ENCODE measurements at places on chromosomes 1 and 21.

DNA sequence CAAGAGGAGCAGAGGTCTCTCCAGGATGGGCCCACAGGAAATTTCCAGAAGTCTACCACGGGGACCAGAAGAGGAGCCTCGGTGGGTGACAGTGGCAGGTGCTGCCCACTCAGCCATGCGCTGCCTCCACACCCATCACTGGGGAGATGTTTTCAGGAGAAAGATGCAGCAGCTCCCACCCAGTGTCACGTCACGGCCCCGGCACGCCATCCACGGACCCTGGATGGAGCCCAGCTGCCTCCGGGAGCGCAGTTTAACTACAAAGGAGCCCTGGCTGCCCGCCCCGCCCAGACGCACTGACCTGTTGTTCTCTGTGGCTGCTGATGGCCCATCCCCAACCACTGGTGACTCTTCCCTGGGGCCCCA lies 6.8 kb downstream of the TSPEAR start:
- DNase-seq = no peak

GRCh38 chr1:195332102-195332501 lies 1276.1 kb downstream of the KCNT2 start:
- DNase-seq = no peak

DNA sequence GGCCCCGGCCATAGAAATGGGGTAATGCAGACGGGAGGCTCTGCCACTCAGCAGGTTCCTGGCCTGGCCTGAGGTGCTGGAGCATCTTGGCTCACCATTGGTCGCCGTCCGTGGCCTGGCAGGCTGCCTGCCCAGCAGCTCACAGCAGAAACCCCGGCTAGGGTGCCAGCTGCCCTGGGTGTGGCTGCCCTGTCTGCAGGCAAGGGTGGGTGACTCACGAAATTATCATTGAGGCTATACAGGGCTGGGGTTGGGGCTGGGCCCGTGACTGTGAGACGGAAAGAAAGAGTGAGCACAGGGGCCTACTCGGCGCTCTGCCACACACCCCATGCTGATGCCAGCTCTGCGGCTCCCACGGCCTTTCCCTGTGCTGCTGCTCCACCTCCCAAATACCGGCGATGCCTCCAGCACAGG lies 8.0 kb upstream of the PKP1 start:
- DNase-seq = no peak

- peak; percentile 50 for DNase-seq
Measured at GRCh38 chr1:185155600-185156287, 1.0 kb downstream of the TRMT1L start.

- no peak for DNase-seq
Measured at GRCh38 chr1:44375547-44375946, 20.5 kb upstream of the ERI3 start.

GRCh38 chr1:220370041-220370700 lies 97.9 kb upstream of the RAB3GAP2 start:
- no peak for DNase-seq

DNA sequence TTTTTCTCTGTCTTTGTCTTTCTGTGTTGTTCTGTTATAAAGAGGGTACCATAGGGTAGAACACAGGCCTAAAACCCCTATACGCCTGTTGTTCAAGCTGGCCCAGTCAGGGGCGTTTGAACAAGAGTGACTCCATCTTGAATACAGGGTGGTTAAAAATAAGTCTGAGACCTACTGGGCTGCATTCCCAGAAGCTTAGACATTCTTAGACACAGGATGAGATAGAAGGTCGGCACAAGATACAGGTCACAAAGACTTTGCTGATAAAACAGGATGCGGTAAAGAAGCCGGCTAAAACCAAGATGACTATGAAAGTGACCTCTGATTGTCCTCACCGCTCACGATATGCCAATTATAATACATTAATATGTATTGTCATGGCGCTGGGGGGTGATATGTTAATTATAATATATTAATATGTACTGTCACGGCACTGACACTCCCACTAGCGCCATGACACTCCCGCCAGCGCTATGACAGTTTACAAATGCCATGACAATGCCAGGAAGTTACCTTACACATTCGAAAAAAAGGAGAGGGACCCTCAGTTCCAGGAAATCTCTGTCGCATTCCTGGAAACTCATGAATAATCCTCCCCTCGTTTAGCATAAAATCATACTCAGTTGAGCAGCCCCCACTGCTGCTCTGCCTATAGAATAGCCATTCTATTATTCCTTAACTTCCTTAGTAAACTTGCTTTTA lies 58.5 kb upstream of the KLHDC7A start:
- DNase-seq = no peak

DNA sequence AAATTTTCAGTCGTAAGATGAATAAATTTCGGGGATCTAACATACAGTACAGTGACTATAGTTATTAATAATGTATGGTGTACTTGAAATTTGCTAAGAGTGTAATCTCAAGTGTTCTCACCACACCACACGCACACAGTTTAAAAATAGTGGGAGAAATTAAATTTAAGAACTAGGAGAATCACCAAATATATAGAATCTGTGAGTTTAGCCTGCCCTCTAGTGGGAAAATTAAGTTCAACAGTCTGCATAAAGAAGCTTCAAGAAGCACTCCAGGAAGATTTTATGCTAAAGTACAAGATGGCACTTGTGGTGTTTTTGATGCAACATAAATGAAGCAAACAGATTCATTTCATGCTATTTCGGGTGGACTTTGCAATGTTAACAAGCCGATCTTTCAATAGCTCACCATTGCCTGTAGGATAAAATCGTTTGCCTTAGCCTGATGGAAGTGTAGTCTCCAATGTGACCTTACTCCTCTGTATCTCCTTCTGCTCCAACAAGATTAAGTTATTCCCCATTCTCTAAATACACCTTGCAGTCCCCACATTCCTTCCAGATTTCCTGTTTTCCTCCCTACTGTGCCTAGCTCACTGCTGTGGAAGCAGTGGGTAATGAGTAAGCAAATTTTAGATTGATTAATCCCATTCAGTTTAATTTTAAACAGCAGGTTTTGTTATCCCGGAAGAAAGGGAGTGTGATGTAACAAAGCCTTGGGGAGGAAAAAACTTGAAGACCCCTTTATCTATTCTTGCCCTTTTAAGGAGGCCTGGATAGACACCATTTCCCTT lies 8.7 kb upstream of the PIK3C2B start:
- peak; percentile 74 for DNase-seq

GRCh38 chr1:155166051-155166470 lies 7.0 kb downstream of the KRTCAP2 start:
- DNase-seq = no peak

- DNase-seq = no peak
Measured at GRCh38 chr1:183804387-183804786, 533 bp upstream of the RGL1 start.

DNA sequence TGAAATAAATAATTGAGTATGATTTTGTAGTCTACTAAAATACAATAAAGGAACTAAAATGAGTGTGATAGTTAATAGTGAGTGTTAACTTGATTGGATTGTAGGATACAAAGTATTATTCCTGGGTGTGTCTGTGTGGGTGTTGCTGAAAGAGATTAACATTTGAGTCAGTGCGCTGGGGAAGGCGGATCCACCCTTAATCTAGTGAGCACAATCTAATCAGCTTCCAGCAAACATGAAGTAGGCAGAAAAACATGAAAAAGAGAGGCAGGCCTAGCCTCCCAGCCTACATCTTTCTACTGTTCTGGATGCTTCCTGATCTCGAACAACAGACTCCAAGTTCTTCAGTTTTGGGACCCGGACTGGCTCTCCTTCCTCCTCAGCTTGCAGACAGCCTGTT lies 1716.6 kb downstream of the MRPL39 start:
- no peak for DNase-seq

GRCh38 chr1:183164340-183164739 lies 21.7 kb upstream of the LAMC2 start:
- no peak for DNase-seq

- no peak for DNase-seq
Measured at GRCh38 chr1:118928739-118929554, 59.2 kb downstream of the TBX15 start.

- DNase-seq = no peak
Measured at GRCh38 chr1:217138799-217139466, 415.7 kb upstream of the ESRRG start.

DNA sequence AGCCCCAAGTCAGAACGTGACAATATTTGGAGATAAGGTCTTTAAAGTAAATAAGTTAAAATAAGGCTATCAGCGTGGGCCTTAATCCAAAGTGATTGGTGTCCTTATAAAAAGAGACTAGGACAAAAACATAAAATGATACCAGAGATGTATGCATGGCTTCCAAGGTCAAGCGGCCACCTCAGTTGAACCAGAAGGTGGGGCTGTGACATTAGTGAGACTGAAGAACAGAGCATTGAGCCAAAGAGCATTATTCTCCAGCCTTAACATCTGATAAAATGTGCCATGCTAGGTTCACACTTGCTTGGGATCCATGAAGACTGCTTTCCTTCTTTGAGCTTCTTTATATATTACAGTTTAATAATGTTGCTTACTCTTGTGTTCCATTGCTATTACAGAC lies 554.6 kb downstream of the PLA2G4A start:
- DNase-seq = no peak

GRCh38 chr1:31428436-31429221 lies 15.6 kb downstream of the SERINC2 start:
- no peak for DNase-seq

DNA sequence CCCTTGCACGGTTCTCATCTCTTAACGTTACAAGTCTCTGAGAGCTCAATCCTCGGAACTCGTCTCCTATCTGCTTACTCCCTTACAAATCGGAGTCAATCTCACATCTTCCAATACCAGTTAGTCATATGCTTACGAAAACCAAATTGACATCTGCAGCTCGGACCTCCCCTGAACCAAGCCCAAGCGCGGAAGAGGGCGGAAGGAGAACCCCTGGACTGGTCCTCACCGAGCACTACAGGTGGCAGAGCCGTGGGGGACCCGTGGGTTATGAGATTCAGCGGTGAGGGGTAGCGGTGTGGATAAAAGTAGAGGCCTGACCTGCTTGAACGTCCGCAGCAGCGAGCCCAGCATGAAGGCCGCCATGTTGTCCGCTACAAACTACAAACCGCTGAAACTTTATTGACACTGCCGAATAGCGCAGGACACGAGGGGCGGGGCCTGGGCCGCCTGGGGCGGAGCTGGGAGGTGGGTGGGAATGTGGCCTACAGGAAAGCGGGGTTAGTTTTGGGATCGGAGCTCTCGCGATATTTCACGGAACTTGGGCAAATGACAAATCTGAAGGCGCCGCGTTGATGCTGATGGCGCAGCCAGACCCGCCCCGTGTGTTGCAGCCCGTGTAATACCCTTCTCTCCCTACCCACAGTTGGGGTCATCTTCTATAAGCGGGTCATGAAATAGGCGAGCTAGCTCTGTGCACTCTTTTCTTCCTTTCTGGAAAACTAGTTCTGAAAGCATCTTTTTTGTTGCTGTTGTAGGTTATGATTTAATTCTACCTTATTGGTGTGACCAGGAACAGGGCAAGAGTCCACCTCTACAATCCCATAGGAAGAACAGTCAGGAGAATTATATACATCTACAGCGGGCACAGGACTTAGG lies at the start of gene MRPS14:
Gene MRPS14, minus strand, starts transcription at position 383 of the 879 bp plus-strand sequence. Its CDS starts 17 bp downstream, at position 366.
- DNase-seq = peak; percentile 97

GRCh38 chr1:22262583-22262982 lies 119.7 kb upstream of the WNT4 start:
- DNase-seq = no peak

GRCh38 chr1:94597701-94598100 lies 56.1 kb upstream of the F3 start:
- DNase-seq = no peak

GRCh38 chr1:160163615-160164014 lies 12.2 kb downstream of the ATP1A4 start:
- DNase-seq = no peak

GRCh38 chr1:198638894-198639635 lies at the start of gene PTPRC:
Gene PTPRC (plus strand): TSS chr1:198639040. CDS start chr1:198639269, 229 bp downstream.
- peak; percentile 57 for DNase-seq

DNA sequence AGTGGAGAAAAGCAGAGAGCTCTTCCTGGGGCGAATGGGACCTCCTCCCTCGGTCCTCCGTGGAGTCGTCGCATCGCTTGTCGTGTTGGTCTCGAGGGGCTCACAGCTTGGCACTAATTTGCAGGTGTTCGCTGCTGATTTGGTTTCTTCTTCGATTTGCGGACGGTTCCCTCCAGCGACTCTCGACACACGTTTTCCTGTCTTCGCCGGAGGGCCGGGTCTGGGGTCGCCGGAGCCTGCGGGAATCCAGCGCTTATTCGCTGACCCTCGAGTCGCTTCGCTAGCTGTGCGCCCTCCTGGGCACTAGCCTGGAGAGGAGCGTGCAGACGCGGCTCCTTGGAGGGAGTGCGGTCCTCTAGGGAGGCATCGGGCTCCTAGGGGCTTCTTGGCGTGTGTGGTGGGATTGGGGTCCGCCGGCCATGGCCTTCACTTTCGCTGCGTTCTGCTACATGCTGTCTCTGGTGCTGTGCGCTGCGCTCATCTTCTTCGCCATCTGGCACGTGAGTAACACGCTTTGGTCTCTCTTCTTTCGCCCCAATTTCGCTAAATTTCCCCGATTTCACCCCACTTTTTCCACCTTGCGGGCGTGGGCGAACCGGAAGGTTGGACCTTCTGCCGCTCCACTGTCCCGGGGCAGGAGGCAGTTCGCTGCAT lies 766 bp downstream of the CNIH3 start:
- DNase-seq = peak; percentile 14

DNA sequence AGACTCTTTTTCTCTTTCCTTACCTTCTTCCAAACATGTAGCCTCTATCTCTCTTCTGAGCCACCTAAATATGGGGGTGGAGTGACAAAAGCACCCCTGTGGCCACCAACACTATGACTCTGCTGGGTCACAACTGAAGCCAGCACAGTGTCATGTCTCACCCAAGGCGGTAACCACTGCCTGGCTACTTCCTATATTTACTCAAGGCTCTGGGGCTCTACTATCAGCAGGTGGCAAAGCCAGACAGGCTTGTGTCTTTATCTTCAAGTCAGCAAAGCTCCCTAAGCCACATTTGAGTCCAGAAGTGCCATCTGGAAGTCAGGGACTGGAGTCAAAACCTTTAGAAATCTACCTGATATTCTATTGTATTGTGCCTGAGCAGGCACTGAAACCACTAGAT lies 1515.2 kb downstream of the PLA2G4A start:
- no peak for DNase-seq

DNA sequence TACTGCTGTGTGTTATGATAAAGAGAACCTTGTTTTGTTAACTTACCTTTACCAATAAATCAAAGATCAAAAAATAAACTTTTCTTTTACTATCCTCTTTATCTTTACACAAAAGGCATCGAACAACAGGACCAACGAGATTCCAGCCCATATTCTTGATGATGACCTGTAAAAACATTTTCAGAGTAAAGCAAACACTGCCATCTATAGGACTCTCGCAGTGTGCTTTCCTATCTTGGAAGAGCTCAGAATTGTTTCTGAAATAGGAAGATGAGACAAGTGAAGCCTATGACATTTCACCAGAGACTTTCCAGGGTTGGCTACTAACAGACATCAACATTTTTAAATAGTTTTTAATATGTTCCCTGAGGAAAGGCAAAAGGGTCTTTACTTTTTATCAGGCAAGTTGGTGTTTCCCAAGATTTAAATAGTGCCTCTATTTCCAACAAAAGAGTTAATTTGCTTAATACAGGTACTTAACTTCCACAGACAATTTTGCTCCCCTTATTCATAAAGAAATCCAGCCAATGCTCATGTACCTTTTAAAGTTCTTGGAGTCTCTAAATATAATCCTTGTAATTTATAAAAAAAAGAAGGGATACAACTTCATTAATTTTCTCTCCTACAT lies 7.3 kb downstream of the GLMN start:
- peak; percentile 22 for DNase-seq

GRCh38 chr21:45680215-45680614 lies 36.7 kb downstream of the PCBP3 start:
- DNase-seq = no peak

- DNase-seq = no peak
Measured at GRCh38 chr1:7346600-7347570, 424.2 kb upstream of the VAMP3 start.

GRCh38 chr21:38299671-38300070 lies 42.9 kb downstream of the KCNJ15 start:
- no peak for DNase-seq

- no peak for DNase-seq
Measured at GRCh38 chr1:163758977-163759670, 437.4 kb downstream of the NUF2 start.
